Karpas-422 (cell line): ENCODE measurements at places on chromosomes 5 and 9. TPM values are rescaled to one million over a fixed set of nuclear protein-coding genes. Genes with fewer than 3 reads are reported as not detected.

DNA sequence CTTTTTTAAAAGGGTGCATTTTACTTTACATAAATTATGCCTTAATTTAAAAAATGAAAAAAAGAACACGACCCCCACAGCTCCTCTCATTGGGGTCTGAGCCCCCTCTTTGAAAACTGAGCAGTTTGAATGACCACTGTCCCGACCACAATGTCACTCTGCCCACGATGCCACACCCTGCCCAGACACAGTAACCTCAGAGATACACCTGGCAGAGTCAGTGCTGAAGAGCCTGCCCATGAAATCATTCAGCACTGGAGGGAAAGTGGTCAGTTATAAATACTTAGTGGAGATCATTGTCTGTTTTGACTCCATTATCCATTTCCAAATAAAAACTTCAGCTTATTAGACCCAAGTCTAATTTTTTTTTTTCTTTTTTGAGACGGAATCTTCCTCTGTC is 49.3 kb downstream of the DNAJC21 start:
- H3K36me3 ChIP-seq, result no peaks in the 10 kb centered on the region
- no peak overlapping the region for H3K4me3 ChIP-seq
- H3K27me3 ChIP-seq, result no peaks in the 10 kb centered on the region

LCN1 gene
- total RNA-seq, result not detected in 2 replicates

GRCh38 chr5:92635001-92635461 is 946.0 kb downstream of the NR2F1-AS1 start:
- H3K36me3 ChIP-seq, result no peaks in the 10 kb centered on the region
- no peaks in the 10 kb centered on the region for H3K4me1 ChIP-seq
- H3K27me3 ChIP-seq, result no peaks in the 10 kb centered on the region
- no peak overlapping the region for H3K27ac ChIP-seq

- peaks cover 6% of the 10 kb centered on the region; the same call in 1 of the 2 replicates for H3K36me3 ChIP-seq
- H3K27ac ChIP-seq, result no peak overlapping the region; the same call in 1 of the 2 replicates
- no peaks in the 10 kb centered on the region for H3K27me3 ChIP-seq
- DNase-seq, result no peak
- H3K4me3 ChIP-seq, result no peak overlapping the region
- H3K4me1 ChIP-seq, result peaks cover 65% of the 10 kb centered on the region
Observed at GRCh38 chr5:157279605-157280239, 13.8 kb downstream of the CYFIP2 start.

DNA sequence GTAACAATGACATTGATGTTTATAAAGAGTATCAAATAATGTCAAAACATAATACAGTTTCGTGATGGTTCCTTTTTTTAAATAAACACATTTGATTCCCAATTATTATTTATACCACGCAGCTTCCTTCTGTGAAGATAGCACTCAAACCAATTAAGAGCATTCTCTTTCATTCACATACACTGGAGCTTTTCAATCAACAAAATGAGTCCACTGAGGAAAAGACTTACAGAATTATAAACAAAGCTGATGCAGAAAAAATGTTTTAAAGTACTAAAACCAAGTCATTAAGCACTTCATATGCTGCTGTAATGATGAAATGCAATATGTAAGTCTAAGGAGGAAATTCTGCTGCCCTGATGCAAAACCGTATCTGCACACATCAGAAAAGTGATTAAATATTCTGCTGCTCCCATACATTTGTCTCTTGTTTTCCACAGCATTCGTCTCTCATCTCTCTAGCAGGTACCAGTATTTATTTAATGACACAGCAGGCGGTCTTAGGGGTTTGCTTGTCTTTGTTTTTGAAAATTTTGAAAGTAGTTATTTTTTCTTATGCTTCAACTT is 147.1 kb downstream of the CDH10 start:
- no peak for DNase-seq
- no peaks in the 10 kb centered on the region for H3K4me1 ChIP-seq
- H3K4me3 ChIP-seq, result no peak overlapping the region
- H3K27me3 ChIP-seq, result no peaks in the 10 kb centered on the region
- no peaks in the 10 kb centered on the region for H3K36me3 ChIP-seq

GRCh38 chr9:112550531-112550930 is 63.9 kb downstream of the KIAA1958 start:
- peaks cover 63% of the 10 kb centered on the region for H3K4me1 ChIP-seq
- no peak for DNase-seq
- H3K36me3 ChIP-seq, result no peaks in the 10 kb centered on the region
- no peak overlapping the region for H3K4me3 ChIP-seq
- H3K27me3 ChIP-seq, result no peaks in the 10 kb centered on the region
